ENCODE measurements at places on chromosomes 7 and 10.

GRCh38 chr7:90972906-90973550 is 291.2 kb upstream of the FZD1 start:
- peak; percentile 46 for DNase-seq

DNA sequence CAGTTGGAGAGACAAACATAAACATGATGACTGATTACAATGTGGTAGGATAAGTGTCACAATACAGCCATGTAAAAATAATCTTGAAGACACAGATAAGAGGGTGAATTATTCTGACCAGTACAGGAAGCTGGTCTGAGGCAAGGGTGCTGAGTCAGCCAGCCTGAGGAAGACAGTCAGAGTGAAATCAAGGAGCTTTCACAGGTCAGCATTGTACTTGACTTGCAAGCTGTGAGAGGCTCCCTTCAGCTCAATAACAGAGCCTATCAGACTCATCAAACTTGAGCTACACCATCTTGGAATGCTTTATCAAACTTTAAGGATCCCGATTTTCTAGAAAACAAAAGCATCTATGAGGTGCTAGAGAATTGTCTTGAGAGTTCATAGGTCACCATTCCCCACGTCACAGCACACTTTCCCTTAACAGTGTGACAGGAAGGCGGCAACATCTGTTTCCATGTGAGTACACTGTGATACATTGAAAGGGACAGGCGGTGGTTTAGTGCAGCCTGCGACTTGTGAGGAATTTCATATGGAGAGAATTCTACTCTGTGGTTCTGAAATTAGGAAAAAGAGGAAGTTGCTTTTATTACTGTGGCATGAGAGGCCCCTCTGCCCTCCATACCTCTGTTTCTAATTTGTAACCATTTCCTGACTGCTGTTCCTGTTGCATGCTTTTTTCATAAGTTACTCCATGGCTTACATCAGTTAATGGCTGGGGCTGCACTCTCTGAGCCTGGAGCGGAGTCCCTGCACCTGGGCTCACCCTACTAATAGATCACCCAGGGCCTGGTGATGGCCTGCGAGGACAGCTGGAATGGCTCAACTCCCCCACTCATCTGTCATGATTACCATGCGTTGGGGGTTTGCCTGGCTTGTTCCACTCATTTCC is 417.1 kb downstream of the SUGCT start:
- peak; percentile 82 for DNase-seq

GRCh38 chr7:87850836-87851593 is 25.1 kb downstream of the SLC25A40 start:
- DNase-seq = peak; percentile 38

DNA sequence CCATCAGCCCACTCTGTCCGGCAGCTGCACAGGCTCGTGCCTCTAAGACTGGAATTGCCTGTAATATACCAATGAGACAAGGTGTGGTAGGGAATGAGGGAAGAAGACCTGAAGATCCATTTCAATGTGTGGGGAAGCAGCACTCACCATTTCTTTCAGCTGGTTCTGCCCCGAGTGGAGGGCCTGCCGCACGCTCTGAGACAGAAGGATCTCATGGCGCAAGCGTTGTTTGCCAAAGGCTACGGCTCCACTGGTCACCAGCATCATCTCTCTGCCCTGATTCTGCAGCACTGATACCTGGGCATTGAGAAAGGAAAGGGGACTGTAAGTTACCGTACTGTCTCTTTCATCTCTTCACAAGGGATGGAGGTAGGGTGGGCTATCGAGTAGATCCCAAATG is 19.4 kb downstream of the ALDH18A1 start:
- DNase-seq = no peak

- no peak for DNase-seq
Measured at GRCh38 chr10:87860816-87861403, 2.4 kb downstream of the KLLN start.

- no peak for DNase-seq
Measured at GRCh38 chr10:107924458-107924857, 760.0 kb upstream of the SORCS1 start.

- no peak for DNase-seq
Measured at GRCh38 chr7:47103498-47104205, 478.3 kb downstream of the TNS3 start.

DNA sequence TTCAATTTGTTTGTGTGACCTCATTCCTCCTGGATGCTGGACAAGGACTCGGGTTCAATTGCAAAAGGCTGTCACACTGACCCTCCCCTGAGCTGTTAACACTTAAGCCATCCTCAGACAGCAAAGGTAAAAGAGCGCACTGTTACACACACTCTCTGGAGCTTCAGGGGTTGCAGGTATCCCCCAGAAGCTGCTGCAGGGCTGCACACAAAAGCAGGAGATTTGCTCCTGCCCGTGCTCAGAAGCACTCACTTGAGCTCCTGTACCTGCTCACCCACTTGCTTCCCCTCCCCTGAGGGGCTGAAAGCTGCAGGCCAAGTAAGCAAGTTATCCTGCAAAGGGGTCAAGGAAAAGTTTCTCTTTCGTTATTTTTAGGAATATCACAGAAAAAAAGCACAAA is 886.2 kb upstream of the ZWINT start:
- no peak for DNase-seq

DNA sequence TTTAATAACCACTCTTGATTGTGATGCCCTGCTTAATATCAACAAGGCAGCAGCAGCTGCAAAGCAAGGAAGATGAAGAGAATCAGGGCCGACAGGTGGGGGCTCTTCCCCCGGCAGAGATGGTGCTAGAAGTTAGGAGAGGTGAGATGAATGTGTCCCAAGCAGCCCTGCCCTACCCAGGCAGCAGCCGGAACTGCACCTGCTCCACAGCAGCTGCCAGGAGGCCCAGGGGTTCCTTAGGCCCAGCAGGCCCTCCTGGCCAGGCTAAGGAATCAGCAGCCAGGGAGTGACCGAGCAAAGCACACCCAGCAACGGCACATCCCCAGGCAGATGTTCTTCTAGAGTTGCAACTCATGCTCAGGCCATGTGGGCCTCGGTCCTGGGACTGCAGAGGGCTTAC is 17.9 kb downstream of the AFAP1L2 start:
- DNase-seq = no peak

DNA sequence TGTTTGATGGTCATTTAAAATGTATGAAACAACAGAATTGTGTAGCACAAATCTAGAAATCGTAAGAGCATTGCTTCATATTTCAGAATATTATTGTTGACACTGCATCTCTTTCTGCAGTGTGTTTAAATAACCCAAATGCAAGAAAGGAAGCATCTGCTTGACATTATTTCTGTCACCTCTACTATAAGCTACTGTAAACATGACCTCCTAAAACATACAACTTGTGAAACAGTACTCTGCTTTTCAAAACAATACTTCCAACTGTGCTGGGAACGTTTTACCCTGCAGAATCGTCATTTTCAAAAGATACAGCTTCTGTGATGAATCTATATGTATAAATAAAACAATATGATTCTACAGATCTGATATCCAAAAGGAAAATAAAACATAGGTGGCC is 82.0 kb downstream of the RNF133 start:
- DNase-seq = no peak

DNA sequence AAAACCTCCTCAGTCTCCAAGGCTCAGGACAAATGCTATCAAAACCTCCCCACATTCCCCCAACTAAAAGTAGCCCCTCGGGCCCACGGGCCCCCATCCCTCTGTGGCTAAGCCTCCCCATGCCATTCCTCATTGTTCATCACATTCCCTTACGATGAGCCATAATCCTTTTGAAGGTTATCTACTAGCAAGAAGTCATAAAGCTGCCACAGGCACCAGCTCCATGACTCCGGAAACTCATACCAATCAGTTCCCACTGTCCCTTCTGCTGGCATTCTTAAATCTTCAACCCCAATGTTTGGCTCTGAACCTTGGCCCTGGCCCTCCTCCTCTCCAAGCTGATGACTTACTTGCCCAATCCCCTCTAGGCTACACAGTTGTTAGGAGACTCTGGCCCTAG is 19.4 kb upstream of the TM9SF3 start:
- peak; percentile 26 for DNase-seq

- no peak for DNase-seq
Measured at GRCh38 chr10:70232859-70233108, 445 bp downstream of the PPA1 start.

DNA sequence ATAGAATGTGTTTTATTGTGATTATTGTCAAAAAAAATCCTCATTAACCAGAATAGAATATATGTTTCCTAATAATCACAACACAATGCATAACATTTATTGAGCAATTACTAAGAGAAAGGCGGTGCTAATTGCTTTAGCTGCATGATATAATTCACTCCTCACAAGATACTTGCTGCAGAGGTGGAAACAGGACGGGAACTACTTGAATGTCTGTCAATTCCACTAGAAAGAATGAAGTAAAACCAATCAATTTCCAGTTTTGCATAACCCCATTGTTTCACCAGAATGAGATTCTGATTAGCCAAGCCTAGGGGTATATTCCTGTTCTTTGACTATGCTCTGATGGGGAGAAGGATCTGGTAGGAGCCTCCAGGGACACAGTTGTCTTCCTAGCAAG is 239.1 kb upstream of the NRP1 start:
- no peak for DNase-seq

DNA sequence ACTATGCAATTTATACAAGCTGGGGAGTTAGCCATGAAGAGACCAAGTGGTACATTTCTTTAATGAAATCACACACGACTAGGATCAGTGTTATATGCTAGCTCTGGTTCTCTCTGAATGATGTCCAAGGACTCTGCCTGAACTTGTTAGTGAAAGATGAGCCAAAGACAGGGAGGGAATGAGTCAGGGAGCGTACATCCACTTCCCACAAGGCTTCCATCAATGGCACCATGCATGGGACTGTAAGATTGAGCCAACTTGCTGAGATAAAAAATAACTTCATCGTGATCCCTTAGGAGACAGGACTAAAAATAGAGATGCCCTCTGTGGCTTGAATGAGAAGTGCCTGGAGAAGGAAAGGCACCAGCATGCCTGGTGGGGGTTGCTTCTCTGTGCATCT is 629.7 kb downstream of the ACTR3B start:
- no peak for DNase-seq

DNA sequence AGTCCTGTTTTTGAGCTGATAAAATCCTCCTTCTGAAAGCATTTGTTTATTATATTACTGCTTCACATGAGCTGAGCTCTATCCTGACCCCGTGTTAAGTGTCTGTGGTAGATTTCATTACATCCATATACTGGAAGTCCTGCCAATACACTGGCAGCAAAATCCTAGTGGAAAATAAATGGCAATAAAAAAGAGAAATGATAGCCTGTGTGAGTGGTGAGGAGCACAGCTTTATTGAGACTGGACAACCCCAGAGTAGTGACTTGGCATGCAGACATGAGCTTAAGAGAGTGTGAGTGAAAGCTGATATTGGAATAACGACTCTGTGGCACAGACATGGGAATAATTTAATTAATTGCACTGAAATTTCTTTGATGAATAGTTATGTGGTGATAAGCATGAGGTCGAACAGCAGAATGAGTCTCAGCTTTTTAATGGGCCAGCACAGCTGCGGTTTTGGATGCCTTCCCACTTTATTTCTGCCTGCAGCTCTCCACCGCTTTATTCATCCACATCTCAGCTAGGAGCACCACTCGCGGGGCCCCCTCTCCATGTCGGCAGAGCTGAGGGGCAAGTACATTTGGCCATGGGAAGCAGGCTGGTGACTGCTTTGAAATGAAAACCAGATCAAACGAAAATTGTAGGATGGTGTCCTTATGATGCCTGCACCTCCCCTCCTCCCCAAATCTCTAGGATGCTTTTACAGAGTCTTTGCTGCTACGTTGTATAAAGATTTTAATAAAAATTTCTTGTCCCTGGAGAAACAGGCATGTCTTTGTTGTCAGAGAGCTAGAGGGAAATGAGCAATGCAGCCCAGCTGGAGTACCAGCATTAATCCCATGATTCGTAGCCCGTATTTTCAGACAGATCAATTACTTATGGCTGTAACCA is 494.3 kb downstream of the AUTS2 start:
- DNase-seq = no peak

DNA sequence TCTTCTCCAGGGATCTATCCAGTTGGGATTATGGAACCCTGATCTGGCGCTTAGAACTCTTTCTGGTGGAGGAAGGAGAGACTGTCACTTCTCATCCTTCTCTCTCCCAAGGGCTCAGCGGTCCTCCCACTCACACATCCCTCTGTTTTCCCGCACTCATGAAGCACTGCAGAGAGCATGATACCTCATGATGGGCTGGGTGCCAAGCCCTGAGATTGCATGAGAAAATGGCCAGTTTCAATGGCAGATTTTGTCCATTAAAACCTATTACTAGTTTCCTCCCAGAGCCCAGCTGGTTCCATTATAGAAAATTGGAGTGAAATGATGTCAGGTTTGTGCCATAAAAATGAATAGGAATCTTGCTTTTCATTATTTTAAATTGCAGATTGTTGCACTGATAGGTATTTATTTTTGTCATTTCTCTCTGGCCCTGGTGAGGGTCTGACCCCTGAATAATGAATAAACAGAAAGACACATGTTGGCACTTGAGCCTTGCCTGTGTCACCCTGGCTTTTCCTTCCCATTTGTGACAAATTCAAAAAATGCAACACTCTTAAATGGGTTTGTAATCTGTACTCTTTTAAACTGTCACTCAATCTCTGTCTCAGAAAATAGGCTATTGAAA is 1151.1 kb downstream of the TYW1 start:
- no peak for DNase-seq

- DNase-seq = peak; percentile 87
Measured at GRCh38 chr10:17617031-17617911, at the start of gene HACD1. HACD1 (minus strand) TSS chr10:17617374; CDS start chr10:17617339, 35 bp downstream.

GRCh38 chr10:31554556-31554955 is 235.5 kb downstream of the ZEB1 start:
- peak; percentile 60 for DNase-seq

GRCh38 chr7:158658475-158658874 is 46.1 kb downstream of the NCAPG2 start:
- DNase-seq = no peak

DNA sequence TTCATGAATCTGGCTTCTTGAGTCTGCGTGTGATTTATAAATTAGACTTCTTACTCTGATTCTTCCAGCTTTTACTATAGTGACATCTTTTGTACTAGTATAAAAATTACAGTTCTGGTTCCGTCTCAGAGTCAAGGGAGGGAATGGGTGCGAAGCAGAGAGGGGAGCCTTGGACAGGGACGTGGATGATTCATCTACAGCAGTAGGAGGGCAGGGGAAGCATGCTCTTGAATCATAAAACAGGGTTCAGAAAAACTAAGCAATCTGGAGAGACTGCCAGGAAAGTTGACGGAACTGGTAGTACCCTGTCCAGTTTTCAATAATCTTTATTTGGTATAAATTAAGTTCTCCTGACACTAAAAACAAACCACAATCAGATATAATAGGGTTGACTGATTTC is 58.1 kb downstream of the ITGA8 start:
- peak; percentile 61 for DNase-seq

Measured in GM23248 (cell line).